Stimulated activated CD4-positive, alpha-beta T cell treated with anti-CD3 and anti-CD28 coated beads, Interleukin-4, amount 100 ng/mL, for 24 hours (primary cell): ENCODE measurements at places on chromosomes 7 and 10.
A peak's percentile ranks its signal among the peaks of the same experiment; 100 is the strongest.

GRCh38 chr10:11639849-11640764 lies 28.7 kb upstream of the USP6NL start:
- no peak for DNase-seq

DNA sequence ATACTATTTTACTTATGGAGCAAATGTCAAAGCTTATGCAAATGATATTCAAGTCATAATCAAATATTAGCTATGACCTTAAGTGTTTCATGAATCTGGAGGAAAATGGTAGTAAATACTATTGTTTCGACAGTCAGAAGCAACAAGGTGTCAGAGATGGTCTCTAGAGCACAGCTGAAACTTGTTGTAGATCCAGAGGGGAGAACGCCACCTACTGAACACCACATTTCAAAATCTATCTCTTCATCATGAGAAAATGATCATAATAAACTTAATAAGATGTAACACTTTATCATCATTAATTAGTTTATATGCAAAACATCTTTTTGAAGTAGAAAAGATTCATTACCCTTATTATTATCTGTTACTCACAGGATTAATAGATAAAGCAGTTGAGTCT lies 418.7 kb downstream of the GATA3 start:
- peak; percentile 14 for DNase-seq

GRCh38 chr10:2020836-2021235 lies 283.5 kb upstream of the ADARB2 start:
- DNase-seq: no peak

- no peak for DNase-seq
These were observed 55.0 kb upstream of the AKR1E2 start for GRCh38 chr10:4770801-4771553.

DNA sequence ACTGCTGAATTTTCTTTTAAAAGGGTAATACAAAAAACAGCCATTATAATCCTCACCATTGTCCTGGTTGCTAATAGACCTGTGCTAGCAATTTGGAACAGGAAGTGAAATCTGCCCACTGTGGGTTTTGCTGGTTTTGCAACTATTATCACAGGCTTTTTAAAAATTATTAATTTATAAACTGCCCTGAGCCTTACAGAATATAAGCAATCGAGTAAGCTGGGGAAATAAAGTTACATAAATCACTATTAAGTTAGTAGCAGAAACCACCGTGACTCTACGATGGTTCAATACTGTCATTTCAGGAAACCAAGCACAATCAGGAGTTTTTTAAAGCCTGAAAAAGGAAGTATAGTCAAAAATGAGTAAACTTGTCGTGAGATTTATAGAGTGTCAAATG lies 62.3 kb downstream of the TMEM26 start:
- DNase-seq: no peak

- DNase-seq: no peak
These were observed 18.3 kb downstream of the ZNF438 start for GRCh38 chr10:31013331-31013730.
